CD4-positive, alpha-beta T cell treated with Interferon gamma for 1 hour (primary cell): ENCODE measurements at places on chromosomes 3 and 15.

- no peak for DNase-seq
Measured at GRCh38 chr3:172355836-172356235, 92.4 kb downstream of the GHSR start.

GRCh38 chr3:194832346-194833104, 146.8 kb downstream of the FAM43A start:
- no peak for DNase-seq

- no peak for DNase-seq
Measured at GRCh38 chr3:65953301-65953812, 85.4 kb downstream of the MAGI1 start.

DNA sequence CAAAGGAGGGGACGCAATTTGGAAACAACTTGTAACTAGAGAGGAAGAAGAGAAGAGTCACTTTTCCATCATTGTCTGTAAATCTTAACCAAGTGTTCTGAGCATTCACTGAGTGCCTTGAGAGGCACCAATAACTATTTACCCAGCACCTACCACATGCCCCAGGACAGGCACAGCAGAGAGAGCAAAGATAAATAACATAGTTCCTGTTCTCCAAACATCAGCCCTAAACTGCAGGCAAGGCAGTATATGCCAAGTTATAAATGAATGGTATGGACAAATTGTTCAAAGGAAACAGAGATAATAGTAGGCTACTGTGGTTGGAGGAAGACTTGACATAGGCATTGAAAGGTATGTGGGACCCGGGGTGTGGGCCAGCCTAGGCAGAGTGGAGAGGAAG, 45.6 kb downstream of the ITGB5 start:
- no peak for DNase-seq

GRCh38 chr15:86044981-86045380, 34.7 kb upstream of the AGBL1 start:
- DNase-seq, result no peak

- no peak for DNase-seq
Measured at GRCh38 chr3:8931342-8931741, 31.9 kb downstream of the RAD18 start.

- no peak for DNase-seq
Measured at GRCh38 chr15:59317211-59317610, 55.5 kb downstream of the MYO1E start.

GRCh38 chr3:5217824-5218595, 30.5 kb downstream of the EDEM1 start:
- no peak for DNase-seq

DNA sequence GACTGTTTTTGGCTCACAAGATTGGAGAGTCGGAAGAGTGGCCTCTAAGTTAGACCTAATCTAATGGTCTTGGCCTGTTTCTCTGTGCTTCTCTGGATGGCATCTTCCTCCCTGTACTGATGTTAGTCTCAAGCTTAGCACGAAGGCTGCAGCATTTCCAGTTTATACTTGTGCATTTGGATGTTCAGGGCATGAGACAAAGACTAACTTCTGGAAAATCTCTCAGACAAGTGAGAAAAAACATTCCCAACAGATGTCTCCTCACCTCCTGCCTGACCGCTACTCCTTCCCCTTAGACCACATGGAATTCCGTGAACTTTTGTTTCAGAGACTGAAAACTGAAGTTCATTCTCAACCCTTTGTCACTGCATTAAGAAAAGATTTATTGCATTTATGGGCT, 410.8 kb upstream of the MCTP2 start:
- DNase-seq, result no peak

DNA sequence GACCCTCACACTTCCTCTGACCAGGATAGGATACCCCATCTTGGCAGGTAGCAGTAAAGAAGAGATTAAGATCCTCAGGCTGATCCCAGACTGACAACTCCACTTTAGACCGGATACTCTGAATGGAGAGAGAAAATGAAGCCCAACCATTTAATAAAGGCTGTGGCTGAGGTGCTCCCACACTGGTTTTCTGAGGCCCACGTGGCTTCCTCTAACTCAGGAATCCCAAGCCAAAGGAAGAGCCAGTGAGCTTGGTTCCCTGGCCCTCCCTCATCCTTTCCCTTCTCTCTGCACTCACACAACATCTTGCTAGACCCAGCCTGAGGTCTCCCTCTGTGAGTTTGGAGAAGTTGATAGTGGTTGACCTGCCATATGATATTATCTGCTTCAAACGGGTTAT, 78.1 kb downstream of the ITGB5 start:
- no peak for DNase-seq

GRCh38 chr15:54159012-54159411, 180.8 kb downstream of the UNC13C start:
- DNase-seq, result no peak

DNA sequence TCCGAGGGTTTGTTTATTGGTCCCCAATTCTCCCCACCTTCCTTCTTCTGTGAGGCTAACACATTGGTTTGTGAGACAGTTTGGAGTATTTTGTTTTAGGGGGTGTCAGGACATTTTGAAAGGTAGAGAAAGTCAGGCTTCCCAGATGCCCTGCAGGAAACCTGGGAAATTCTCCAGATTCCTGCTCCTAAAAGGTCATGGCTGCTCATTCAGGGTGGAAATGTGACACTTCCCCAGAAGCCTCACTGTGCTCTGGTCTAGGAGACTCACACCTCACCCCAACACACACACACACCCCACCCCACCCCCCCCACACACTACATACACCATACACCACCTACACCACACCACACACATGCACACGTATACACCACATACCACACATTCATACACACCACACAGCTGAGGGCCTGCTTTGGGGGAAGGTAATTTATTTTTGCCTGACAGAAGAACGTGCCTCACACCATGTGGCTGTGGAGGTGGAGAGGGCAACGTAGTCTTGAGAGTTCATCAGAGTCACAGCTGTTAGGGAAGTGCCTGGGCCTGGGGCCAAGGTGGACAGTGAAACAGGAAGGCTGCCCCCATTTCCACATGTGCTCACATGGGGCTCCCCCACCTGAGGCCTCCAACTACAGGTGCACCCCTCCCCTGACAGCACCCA, 40.4 kb upstream of the LIMD1 start:
- no peak for DNase-seq

GRCh38 chr3:150733373-150733935, 29.5 kb downstream of the SIAH2 start:
- DNase-seq, result no peak

GRCh38 chr3:31532587-31533168, at the start of gene STT3B:
Gene STT3B, plus strand, starts transcription at chr3:31532925. Its CDS starts 74 bp downstream, at chr3:31532999.
- peak; percentile 86 for DNase-seq

- DNase-seq, result no peak
Measured at GRCh38 chr3:5750091-5750490, 562.6 kb downstream of the EDEM1 start.

DNA sequence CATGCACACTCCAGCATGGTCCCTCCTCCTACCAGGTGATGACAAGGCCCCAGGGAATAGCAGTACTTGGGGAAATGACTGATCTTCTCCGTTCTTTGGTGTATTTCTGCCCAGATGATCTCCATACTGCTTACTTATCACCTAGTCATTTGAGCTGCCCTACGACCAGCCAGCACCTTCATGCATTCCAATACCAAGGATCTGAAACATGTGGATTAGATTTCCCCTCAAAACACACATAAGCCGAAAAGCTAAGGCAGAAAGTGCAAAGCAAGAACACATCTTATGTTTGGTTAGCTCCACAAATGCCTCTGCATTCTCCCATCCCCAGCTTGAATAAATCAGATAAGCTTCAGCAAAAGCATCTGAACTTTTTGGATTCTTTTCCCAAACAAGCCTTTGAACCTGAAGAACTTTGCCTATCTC, 64.8 kb upstream of the BCL6 start:
- DNase-seq, result no peak

GRCh38 chr3:34646911-34647460, 848.6 kb downstream of the PDCD6IP start:
- no peak for DNase-seq
